ENCODE measurements at places on chromosomes 2 and 18.

GRCh38 chr18:75130591-75131328 lies 78.2 kb downstream of the PTGR3 start:
- no peak for DNase-seq

DNA sequence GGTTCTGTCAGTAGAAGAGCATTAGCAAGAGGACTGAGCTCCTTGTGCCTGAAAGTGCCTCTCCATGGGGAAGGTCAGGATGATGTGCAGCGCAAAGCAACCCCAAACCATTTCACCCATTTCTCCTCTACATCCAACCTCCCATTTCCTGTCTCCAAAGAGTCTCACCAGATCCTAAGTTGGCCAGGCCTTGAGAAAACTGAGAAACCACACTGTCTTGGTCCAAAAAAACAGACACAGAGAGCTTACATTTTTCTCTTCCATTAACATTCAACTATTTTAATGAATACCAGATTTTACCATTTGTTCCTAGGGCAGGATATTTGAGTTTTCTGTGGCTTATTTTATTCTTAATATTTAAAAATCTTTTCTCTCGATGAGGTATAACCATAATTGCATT lies 195.0 kb downstream of the EPHA4 start:
- DNase-seq, result no peak

DNA sequence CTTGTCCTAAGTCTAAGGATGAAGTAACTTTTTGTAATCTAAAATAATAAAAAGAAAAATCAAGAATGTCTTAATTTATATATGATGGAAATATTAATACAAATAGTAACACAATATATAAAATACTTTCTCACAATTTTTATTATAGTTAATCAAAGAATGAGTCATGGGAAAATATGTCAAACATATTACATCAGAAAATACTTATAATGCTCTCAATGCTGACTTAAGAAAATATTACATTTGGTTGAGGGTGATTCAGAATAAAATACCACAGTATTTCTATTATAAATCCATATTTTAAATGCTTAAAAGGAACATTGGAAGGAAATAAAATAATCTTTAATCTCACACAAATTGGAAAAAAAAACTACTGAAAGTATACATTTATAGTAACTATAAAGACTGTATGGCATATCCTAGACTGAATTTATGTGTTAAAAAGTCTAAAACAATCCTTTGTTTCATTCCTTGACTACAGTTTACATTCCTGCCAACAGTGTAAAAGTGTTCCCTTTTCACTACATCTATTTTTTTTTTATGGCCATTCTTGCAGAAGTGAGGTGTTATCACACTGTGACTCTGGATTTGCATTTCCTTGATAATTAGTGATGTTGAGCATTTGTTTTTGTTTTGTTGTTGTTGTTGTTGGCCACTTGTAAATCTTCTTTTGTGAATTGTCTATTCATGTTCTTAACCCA lies 1573.5 kb upstream of the ACVR2A start:
- no peak for DNase-seq

- no peak for DNase-seq
Observed at GRCh38 chr2:203018181-203018580, 3.5 kb downstream of the NBEAL1 start.

GRCh38 chr2:215712871-215713790 lies 277.3 kb upstream of the FN1 start:
- DNase-seq, result no peak

- no peak for DNase-seq
Observed at GRCh38 chr18:26458526-26459232, 89.7 kb downstream of the KCTD1 start.

- no peak for DNase-seq
Observed at GRCh38 chr2:25127646-25128045, 40.7 kb downstream of the POMC start.

DNA sequence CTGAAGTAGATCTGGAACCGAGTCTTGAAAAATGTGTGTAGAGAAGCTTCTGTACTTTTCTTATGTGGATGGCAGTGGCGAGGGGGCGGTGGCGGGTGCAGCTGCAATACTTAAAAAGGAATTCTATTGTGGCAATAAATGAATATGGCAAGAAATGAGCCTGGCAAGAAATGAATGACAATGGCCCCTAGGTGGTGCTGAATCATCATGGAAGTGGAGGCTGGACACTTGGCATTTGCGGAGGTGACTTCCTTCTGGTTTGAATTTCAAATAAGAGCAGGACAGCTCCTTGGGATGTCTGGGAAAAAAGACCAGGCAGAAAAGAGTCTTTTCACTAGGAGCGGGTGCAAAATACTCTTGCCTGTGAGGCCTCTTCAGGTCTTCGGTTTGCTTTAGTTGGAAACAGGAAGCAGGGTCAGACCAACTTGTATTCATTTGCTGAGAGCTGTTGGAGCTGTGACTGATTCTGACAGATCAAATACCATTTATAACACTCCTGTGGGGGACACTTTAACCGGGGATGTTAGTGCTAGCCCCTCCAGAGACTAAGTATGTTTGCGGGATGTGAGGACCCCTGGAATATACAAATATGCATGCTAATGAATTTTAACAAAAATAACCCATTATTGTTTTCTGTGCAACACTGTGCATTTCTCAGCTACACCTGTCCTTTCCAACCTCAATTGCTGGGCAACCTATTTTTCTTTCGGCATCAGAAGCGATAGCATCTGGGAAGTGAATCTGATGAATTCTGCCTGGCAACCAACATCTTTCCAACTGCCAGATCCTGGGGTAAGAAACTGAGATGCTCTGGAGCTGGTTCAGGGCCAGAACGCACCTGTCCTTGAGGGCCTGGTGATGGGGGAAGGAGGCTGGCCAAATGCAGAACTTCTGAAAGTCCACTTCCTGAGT lies 35.4 kb downstream of the FASTKD2 start:
- peak; percentile 8 for DNase-seq

DNA sequence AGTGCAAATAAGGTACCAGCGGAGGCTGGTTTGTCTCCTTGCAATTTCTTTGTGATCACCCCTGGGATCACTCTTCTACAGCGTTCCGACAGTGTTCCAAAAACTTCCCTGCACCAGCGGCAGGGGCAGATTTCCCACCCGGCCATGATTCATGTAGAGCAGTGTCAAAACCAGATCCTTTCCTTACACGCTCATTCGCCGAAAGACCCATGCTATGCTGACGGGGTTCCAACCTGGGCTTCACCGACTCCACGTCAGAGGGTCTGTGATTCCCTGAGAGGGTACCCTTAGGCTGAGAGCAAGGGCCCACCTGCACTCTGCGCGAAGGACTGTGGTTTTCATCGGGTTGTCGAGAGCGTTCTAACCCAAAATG lies 423 bp upstream of the TTC27 start:
- no peak for DNase-seq

GRCh38 chr2:172540421-172540820 lies 15.5 kb upstream of the PDK1 start:
- no peak for DNase-seq

DNA sequence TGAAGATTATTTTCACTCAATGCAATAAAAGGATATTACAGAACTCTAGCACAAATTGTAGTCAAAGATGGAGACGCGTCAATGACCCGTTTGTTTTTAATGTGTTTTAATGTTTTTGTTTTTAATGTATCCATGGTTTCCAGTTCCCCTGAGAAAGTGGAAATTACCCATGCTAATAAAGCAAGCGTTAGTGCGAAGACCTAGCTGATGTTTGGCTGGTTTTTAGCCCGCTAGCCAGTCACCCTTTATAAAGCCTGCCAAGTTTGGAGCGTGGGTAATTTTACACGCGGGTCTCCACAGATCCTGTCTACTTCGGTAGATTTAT lies 430 bp upstream of the CHMP1B start:
- no peak for DNase-seq

DNA sequence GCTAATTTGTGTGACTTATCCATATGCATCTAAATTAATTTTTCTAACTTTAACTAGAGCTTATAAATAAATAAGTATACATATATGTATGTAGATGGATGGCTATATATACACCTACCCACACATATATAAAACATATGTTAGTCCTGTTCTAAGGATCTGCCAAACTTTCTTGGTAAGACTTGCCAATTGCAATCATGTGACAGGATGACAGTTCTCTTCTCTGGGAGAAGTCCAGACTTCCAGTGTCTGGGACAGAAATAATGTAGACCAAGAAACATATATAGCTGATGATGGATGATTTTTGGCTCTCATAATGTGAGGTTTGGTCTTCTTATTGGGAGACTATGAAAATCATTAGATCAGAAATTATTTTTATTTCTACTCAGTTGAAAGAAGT lies 30.6 kb upstream of the NR4A2 start:
- DNase-seq, result no peak

GRCh38 chr18:25503567-25504081 lies 151.7 kb upstream of the ZNF521 start:
- DNase-seq, result no peak

DNA sequence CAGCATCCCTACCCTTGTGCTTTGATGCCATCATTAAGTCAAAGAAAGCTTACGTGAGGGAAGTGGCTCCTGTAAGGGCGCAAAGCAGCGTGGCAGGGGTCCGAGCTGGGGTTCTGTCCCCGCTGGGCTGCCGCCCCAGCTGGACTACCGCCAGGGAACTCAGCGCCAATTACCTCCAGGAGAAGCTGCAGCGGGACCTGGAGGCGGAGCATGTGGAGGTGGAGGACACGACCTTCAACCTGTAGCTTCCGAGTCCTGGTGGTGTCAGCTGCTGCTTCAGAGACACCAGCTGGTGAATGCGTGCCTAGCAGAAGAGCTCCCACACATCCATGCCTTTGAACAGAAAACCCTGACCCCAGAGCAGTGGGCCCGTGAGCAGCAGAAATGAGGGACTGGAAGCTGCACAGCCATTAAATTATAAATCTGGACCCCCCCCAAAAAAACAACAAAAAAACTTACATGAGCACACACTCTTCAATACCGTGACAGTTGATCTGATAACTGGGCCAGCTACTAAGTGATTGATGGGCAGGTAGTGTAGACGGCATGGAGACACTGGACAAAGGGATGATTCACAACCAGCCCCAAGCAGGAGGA lies 20.1 kb upstream of the YES1 start:
- no peak for DNase-seq

GRCh38 chr2:3151153-3151918 lies 226.3 kb downstream of the EIPR1 start:
- DNase-seq, result no peak

Data from stimulated activated CD8-positive, alpha-beta memory T cell treated with anti-CD3 and anti-CD28 coated beads, Interleukin-2, amount 100 ng/mL, for 1 hour (primary cell).